ENCODE measurements at places on chromosomes 7 and 10.
A peak's percentile ranks its signal among the peaks of the same experiment; 100 is the strongest.

DNA sequence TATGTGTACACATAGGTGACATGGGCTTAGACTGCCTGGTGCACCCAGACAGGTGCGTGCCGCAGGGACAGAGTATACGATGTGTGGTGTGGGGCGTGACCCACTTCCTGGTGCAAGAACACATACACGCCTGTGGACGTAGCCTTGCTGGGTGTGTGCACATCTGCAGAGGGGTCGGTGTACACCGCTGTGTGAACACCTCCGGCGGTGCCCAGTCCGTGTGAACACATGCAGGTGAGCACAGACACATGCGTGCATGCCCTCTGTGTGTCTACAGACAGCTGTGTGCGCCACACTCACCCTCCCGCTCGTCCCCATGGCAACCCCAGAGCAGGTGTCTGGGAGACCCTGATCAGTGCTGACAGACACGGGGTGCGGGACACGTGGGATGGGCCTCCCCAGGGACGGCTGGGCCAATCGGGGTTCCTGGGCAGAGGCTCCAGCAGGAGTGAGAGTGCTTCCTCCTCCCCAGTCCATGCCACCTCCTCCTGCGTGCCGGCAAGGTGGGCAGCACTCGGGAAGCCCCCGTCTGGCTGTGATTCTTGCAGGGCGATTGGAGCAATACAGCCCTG, 23.4 kb downstream of the ELFN1 start:
- DNase-seq: no peak

DNA sequence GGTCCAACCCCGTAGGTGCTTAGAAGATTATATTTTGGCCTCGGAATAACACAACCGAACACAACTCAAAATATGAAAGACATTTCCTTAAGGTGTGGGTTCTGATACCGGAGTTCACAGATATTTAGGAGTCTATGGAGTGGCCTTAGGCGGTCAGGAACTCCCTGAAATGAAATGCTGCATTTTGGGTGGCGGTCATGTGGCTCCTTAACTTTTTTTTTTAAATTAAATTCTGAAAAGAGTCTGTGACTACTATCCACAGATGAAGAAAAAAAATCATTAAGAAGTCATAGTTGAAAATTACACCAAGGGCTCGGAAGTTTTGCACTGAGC, 290.9 kb upstream of the NFE2L3 start:
- no peak for DNase-seq

DNA sequence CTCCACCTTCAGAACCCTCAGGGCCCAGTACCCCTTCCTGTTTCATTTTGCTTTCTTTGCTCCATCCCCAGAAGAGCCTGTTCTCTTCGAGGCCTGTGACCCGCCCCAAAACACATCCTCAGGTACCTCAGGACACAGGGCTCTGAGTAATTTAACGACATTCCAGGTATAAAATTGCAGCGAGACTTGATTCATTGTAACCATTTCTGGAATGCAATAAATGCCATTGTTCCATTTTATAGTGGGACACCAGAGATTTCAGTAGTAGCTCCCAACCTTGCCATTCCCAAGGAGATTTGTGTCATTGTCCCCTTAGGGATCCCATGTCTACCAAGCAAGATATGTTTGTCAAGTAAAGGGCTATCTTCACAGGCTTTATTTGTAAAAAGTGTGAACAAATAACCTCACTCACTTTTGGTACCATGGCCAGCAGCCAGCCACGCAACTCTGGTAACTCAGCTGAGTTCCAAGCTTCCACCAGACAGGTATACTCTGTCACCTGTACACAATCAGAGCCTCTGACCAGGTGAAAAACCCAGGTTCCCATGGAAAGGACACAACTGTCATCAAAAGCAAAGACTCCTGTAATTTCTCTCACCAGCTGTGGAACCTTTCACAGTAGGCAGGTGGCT, 441.3 kb downstream of the PLXNA4 start:
- DNase-seq: no peak

GRCh38 chr10:75024971-75025523, 86.4 kb upstream of the SAMD8 start:
- DNase-seq: no peak

GRCh38 chr10:25177754-25178135, 2.9 kb downstream of the GPR158 start:
- DNase-seq: no peak

- no peak for DNase-seq
Observed at GRCh38 chr7:94286111-94286510, 108.6 kb upstream of the COL1A2 start.

- DNase-seq: no peak
Observed at GRCh38 chr7:114522081-114522480, 107.5 kb downstream of the FOXP2 start.

DNA sequence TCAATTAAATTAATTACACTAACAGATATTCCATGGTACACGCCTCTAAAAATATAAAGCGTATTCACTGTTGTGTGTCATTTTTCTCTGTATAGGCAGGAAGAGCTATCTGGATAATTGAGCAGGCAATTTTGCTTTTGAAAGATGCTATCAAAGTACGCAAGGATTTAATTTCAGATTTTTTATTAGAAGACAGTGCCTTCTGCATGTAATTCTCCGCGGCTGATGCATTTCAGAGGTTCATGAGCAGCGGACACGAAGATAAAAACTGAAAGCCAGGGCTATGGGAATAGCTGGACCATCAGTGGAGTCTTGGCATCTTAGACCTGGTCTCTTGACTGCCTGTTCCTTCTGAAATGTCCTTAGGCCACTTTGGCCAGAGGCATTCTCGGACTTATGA, 35.7 kb upstream of the SDK1 start:
- DNase-seq: no peak

GRCh38 chr10:27679369-27679912, 66.2 kb downstream of the MKX start:
- DNase-seq: no peak

GRCh38 chr10:29737074-29737593, 102.4 kb upstream of the SVIL start:
- DNase-seq: no peak

- no peak for DNase-seq
Observed at GRCh38 chr10:48324580-48324979, 18.1 kb downstream of the MAPK8 start.

- no peak for DNase-seq
Observed at GRCh38 chr10:34374356-34375045, 440.6 kb downstream of the PARD3 start.

- DNase-seq: no peak
Observed at GRCh38 chr7:25758559-25758958, 393.4 kb upstream of the NFE2L3 start.

GRCh38 chr7:90856351-90857070, 260.4 kb downstream of the CDK14 start:
- no peak for DNase-seq

DNA sequence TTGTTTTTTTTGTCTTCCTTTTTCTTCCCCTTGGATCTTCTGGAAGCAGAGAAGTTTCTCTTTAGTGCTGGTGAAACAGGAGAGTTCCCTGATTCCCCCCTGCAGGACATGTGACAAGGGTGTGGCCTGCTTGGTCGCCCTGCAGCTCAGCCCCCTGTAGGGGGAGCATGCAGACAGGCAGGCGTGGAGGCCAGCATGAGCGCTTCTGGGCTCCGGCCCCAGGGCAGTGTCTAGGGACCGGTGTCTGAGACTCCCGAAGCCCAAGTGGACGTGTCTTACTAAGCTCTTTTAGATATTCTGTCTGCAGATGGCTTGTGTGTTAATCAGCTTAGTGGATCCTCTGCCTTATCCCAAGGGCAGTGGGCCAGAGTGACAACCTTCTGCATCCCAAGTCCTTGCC, 26.1 kb downstream of the PRSS58 start:
- DNase-seq: peak; percentile 83

- no peak for DNase-seq
Observed at GRCh38 chr10:18906636-18907035, 142.0 kb upstream of the MALRD1 start.

DNA sequence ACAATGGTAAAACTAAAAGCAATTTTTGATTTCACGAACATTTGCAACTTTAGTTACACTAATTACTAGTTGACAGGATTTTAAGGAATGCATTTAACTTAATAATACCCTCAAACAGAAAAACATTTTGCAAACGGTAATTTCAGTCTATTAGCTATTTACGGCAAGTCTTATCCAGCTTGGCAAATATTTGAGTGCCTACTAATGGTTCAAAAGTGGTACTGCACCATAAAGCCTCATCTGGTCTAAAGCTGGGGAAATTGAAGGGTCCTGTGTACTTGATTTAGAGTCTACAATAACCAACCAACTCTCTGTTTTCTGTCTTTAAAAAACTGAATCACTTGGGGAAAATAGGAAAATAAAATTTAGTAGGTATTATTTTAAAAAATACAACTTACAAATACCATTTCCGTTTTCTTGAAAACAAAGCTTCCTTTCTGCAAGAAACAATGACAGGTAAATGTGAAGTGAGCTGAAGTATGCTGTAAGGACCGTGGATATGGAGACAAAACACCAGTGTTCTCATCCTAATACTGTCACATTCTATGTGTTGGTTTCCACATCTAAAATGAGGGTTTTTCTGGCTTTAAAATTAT, 142.3 kb downstream of the VPS50 start:
- DNase-seq: peak; percentile 34

DNA sequence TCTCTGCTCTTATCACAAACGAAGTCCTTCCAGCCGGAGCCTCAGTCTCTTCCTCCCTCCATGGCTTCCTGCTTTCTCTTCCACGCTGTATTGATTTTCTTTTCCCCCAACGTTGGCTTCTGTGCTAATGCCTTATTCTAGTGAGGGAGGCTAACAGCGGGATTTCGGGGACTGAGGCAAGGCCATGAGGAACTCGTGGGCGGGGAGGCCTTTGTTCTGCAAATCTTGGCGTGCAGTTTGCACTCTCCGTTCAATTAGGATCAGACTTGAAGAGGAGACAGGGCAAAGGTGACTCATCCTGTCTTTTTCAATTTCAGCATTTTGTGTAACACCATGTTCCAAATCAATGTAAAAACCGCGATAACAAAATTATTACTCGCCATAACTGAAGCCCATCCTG, 25.3 kb downstream of the EN2 start:
- DNase-seq: no peak

GRCh38 chr7:139660317-139661042, 117.3 kb downstream of the HIPK2 start:
- DNase-seq: no peak

GRCh38 chr10:112700215-112700671, 249.8 kb upstream of the TCF7L2 start:
- no peak for DNase-seq

DNA sequence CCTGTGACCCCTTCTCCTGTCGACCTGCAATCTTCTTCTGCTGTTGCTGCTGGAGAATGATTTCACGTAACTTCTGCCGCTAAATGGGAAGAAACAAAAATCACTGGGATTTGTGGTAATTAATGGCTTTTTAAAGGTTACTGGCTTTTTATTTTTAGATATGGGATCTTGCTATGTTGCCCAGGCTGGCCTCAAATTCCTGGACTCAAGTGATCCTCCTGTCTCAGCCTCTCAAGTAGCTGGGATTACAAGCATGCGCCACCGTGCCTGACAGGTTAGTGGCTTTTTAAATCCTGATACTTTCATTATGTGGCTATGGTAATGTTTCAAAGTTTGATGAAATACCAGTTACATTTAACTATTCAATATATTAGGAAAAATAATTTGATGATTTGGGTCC, 154.6 kb downstream of the GALNT11 start:
- no peak for DNase-seq

DNA sequence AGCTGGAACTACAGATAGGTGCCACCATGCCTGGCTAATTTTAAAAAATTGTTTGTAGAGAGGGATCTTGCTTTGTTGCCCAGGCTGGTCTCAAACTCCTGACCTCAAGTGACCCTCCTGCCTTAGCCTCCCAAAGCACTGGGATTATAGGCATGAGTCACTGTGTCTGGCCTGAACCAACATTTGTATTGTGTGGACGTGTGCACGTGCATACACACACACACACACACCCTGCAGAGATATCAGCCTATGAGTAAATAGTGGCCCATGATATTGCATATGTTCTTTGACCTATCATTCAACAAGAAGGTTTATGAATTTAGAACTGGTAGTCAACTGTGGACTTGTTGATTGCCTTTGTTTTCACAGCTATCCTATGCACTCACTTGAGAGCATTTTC, 161.6 kb downstream of the BAMBI start:
- no peak for DNase-seq

DNA sequence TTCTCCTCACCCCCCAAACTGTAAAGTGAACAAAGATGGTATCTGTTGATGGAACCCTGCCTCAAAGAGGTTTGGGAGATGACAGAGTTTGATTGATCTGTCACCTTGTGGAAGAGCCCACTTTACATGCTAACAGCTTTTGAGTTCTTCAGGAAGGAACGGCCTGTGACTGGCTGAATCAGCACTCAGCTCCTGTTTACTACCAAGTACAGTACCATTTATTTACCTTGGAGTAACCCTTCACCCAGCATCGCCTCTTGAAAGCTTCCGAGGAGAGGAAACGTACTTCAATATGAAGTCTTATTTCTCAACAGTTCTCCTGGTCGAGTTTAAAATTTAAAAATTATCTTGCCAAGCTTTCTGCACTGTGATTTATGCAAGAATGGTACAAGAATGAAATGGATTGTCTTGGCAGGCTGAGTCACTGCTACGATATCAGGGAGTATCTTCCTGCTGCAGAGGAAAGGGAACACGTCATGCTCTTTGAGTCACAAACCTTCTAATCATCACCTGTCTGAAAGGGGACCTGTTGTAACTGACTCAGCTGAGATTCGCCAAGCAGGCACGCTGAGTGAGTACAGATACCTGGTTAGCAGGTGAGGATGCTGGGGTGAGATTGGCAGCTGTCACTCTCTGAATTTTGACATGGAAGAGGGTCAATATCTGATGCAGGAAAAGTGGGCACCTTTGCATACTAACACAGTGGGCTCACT, 30.1 kb downstream of the KLF6 start:
- DNase-seq: no peak

DNA sequence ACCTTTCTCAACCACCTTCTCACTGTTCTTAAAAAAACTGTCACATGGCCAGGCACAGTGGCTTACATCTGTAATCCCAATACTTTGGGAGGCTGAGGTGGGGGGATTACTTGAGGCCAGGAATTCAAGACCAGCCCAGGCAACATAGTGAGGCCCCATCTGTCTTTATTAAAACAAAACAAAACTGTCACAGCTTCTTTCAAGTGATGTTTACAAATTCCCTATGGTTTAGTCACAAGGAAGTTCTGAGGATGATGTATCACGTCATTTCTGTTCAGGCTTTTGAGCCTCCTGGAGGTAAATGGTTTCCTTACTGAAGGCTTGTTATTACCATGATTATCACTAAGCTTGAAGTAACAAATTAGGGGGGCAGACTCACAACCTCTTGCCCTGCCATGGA, 186.2 kb downstream of the CFTR start:
- DNase-seq: no peak

DNA sequence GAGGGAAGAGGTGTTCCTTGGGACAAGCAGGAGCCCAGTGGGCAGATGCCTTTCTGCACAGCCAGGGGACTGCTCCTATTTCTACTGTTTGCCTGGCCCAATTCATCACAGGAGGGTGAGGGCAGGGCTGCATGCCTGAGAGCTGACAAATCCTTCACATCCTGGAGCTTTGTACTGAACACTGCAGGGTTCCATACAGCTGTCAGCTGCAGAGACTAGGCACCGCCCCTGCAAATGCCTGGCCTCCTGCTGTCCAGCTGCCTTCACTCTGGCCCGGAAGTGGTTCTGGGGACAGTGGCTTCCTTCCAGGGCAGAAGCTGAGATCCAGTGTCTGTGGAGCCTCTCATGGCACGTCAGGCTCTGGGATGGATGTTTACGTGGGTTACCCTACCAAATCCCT, 470.7 kb downstream of the DNAJB6 start:
- DNase-seq: no peak
